ENCODE measurements at places on chromosomes 1 and 21.

- DNase-seq, result no peak
Observed at GRCh38 chr1:96346719-96347118, 374.9 kb upstream of the PTBP2 start.

- DNase-seq, result no peak
Observed at GRCh38 chr1:23436520-23437354, 12.2 kb upstream of the TCEA3 start.

- DNase-seq, result no peak
Observed at GRCh38 chr1:223413216-223413615, 20.0 kb downstream of the CCDC185 start.

GRCh38 chr21:31985398-31985797, 112.6 kb downstream of the HUNK start:
- no peak for DNase-seq

GRCh38 chr1:50109647-50110075, 941 bp downstream of the ELAVL4 start:
- DNase-seq, result peak; percentile 16

DNA sequence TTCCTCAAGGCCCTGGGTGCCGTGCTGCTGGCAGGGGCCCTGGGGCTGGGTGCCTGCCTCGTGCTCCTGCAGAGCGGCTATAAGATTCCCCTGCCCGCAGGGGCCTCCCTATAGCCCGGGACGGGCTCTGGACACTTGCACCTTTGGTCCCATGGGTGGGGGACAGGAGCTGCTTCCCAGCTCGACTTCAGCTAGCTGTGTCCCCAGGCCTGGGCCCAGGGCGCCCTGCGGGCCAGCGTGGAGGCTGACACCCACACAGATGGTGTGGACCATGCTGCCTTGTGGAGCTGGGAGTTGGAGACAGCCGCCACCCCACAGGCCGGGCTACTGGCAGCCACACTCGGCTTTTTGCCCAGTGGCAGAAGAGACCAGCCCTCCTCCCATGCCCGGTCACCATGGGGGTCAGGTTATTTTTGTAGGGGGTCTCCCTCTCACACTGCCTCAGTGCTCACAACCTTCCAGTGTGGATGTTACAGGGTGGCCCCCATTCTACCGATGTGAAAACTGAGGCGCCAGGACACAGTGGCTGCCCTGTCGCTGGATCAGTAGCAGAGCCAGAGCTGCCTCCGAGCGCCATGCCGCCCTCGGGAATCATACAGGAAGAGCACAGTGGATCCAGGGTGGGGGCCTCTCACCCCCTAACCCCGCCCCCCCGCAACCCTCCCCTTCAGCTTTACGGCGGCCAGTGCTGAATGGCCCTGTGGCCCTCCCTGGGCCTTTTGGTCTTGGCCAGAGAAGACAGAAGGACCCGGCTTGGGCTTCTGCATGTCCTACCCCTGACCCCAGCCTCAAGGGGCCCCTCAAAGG, 57.8 kb downstream of the DISP3 start:
- no peak for DNase-seq

DNA sequence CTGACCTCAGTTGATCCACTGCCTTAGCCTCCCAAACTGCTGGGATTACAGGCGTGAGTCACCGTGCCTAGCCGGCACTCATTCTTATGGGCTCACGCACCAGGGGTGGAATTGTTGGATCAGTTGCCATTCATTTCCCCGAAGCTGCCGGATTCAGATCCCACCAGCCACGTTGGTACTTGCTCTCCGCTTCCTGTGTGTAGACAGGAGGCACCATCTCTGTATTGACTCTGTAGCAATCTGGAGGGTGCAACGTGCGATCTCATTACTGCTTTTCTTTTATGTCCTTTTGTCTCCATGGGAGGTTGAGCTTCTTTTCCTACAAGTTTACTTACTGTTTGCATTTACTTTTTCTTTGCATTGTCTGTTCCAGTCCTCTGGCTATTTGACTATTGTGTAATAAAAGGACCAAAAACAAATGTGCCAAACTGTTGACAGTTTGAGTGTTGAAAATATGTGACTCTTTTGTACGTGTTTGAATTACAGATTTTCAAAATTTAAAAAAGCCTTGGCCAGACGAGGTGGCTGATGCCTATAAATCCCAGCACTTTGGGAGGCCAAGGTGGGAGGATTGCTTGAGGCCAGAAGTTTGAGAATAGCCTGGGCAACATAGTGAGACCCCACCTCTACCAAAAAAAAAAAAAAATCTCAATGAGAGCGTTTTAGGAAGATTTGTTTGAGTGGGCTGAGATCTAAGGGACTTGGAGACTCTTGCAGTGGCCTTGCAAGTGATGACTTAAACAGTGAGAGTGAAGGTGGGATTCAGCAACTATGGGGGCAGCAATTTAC, 39.1 kb downstream of the SPSB1 start:
- no peak for DNase-seq

GRCh38 chr1:214550857-214551435, 456 bp downstream of the PTPN14 start:
- DNase-seq, result no peak

DNA sequence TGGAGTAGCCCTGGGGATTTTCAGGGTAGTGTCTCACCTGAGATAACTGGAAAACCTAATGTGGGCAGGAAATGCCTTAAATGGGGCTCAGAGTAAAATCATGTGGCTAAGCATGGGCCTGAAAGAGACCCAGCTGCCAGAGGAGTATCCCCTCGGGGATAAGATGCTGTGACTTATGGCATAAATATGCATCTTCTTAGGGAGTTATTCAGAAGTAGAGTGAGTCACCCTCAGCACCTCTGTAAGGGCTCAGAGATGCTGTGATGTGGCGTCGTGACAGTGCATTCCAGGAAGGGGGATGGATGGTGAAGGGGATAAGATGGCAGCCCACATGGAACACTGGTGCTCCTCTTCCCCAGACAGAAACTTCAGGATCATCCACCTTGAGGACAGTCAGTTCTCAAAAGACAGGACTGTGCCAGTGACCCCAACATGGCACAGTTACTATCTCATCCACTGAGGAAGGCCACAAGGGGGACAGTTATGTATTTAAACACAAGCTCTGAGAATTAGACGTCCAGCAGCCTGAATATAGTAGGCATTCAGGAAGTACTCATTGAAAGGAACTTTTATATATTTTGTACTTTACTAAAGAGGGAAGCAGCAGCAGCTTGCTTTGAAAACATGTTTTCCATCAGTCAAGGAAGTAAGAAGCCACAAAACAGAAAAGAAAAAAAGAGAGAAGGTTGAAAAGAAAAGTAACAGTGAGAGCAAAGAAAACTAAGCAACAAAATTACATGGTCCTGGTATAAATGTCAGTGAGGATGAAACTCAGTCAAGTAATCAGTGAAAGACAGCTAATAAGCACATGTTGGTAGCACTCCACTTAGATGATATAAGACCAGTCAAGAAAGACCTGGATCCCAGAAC, 8.3 kb downstream of the IL24 start:
- peak; percentile 53 for DNase-seq

DNA sequence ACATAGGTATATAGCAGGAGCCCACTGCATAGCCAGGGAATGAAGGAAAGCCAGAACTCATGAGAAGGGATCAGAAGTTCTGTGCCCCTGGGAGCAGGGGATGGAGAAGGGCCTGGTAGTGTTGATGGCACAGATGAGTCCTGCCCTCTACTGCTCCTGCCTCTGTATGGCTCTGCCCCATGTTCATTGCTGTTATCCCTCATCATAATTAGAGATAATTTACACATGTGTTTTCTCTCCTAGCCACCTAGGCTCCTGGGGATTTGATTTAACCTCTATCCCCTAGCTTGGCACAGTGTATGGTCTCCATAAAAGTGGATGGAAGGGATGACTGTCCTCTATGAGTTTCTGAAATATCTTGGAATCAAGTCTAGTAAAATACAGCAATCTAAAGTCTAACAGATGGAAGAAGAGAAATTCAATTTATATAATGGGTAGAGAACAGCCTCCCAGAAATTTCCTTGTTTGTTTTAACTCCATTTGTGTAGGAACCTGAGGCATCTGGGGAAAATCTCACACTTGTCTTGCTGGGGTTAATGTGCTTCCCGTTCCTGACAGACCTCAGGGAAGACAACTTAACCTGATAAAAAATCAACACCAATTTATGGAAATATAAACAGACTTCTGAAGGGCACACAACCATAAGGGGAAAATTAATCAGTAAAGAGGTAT, 393.8 kb downstream of the HHAT start:
- no peak for DNase-seq

- no peak for DNase-seq
Observed at GRCh38 chr1:178593515-178593914, 80.6 kb downstream of the TEX35 start.
